ENCODE measurements at places on chromosomes 5 and 9.

- DNase-seq: no peak
Measured at GRCh38 chr9:693201-694091, 148.1 kb upstream of the DMRT1 start.

- no peak for DNase-seq
Measured at GRCh38 chr9:116494815-116495634, 192.1 kb upstream of the TRIM32 start.

- no peak for DNase-seq
Measured at GRCh38 chr9:16434526-16434925, 435.9 kb downstream of the BNC2 start.

DNA sequence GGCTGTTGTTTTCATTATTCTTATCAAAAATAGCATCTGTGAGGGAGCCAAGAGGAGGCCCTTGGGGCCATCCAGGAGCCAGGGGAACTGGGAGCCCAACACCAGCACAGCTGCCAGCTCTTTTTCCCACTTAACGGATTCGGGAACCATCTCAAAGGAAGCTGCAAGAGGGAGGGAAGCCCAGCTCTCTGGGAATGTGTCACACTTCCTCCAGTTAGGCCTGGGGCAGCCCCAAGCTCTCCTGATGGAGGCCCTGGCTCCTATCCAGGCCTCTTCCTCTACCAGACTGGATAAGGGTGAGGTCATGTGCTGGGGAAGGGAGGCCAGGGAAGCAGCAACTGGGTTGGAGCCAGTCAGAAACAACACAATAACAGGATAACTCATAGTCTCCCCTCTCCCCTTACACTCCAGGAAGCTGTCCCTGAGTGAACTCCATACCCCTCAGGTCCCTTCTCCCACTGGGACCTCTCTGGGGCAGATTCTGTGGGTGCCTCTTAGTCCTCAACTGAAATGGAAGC is 12.7 kb downstream of the CSF2 start:
- DNase-seq: peak; percentile 42

GRCh38 chr5:141094481-141095262 is at the start of gene PCDHB2:
Gene PCDHB2, plus strand, starts transcription at chr5:141094615. Its CDS starts 176 bp downstream, at chr5:141094791.
- no peak for DNase-seq

DNA sequence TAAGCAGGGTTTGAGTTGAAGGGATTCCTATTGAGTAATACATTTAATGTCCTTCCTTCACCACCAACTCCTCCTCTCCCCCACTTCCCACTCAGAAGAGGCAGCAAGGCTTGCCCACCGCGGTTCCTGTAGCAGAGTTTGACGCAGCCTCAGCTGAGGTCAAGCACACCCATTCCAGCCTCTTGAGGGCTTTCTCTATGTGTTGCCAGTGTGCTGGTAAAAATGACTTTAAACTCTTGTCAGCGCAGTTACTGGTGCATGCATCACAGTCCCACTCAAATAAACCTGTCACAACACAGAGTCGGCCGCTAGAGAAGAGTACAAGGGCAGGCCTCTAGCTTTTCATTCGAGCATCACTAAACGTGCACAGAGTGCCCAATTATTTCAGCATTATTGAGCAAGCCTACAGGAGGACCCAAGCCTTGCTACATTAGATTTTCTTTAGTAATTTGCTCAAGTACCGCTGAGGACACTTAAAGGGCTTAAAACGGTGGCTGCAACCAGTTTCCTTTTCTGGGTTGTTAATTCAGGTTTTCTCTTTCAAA is 79.6 kb downstream of the TLE4 start:
- DNase-seq: no peak

DNA sequence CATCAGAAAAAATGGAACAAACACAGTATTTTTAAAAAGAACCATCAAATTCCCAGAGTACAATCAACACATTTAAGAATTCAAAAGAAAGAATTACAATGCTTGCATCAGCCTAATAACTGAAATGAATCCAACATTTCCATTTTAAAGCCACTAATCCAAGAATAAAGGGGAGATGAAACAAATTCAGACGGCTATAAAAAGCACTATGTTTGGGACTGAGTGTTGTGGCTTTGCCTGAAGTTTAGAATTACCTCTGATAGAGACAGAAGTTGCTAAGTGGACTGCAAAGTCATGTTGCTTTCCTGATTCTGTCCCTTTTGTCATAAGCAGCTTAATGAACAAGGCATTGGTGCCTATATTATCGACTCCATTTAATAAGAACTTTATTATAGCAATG is 135.4 kb upstream of the RGMB start:
- no peak for DNase-seq

- DNase-seq: no peak
Measured at GRCh38 chr5:149581192-149581861, at the start of gene ARHGEF37. Gene ARHGEF37, plus strand, starts transcription at chr5:149581498. Its CDS starts 16,272 bp downstream, at chr5:149597770.

DNA sequence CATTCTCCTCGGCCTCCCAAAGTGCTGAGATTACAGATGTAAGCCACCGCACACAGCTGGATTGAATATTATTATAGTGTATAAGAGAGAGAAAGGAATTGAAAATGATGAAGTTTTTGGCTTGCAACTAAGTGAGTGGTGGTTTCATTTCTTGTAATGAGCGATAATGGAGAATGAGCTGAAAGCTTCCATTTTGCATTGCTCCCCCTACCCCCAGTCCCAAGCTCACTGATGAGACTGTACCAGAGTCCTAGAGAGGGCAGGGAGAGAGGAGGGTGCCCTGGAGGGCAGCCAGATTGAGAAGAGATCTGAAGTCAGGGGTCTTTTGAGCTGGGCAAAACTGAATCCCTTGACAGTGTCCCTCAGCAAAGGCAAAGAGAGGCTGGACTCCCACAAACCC is 38.5 kb upstream of the CTNNA1 start:
- DNase-seq: no peak

DNA sequence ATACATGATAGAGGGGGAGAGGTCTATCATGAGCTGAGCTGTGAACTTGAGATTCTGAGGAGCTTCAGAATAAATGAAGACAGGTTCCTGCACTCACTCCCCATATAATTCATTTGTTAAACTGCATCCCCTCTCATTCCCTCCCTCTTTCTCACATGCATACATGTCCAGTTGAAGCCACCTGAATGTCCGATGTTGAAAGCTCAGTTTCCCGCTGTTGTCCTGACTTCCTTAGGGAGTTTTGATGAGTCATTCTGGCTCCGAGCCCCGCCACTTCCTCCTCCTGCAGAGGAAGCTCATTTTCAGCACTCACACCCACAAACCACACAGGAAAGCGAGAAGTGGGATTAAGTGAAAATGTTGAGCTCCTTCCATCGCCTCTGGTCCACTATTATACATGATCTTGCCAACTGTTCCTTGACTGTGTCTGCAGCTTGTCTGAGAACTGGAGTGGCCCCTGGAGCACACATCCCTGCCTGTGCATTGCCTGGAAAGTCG is 121.2 kb downstream of the CEMIP2 start:
- DNase-seq: peak; percentile 54

DNA sequence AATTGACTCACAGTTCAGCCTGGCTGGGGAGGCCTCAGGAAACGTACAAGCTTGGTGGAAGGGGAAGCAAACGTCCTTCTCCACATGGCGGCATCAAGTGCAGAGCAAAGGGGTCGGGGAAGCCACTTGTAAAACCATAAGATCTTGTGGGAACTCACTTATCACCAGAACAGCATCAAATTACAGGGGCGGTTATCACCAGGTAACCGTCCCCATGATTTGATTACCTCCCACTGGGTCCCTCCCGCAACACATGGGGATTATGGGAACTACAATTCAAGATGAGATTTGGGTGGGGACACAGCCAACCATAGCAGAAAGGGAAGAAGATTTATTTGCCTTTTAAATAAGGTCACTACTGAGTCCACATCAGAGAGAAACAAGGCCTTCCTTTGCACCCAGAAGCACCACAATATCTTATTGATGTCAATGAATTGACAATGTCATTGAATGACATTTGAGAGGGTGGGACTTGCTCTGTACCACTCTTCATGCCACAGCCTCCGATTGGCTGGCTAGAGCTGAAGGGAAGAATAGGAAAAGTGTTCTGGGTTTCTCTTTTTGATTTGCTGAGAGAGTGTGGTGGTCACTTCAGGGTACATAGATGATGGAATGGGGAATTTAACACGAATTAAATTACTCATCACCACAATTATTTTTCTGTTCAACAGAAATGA is 11.0 kb downstream of the SKP2 start:
- no peak for DNase-seq

DNA sequence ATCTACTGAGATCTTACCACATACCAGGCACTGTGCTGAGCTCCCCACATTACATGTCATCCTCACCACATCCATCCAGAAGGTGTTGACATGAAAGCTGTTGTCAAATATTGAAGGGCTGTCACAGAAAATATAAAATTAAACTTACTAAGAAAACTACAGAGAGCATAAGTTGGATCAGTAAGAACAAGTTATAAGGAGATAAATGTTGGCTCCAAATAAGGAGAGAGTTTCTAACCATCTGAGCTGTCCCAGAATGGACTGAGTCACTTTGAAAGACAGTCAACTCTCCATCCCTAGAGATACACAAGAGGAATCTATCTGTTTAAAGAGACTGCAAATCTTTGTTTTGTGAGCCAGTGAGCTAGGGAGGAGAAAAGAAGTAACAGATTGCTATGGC is 169.8 kb downstream of the DRD1 start:
- DNase-seq: no peak

- DNase-seq: no peak
Measured at GRCh38 chr5:170330568-170331054, 33.0 kb upstream of the LCP2 start.

- DNase-seq: no peak
Measured at GRCh38 chr5:173739741-173740140, 123.3 kb upstream of the BOD1 start.

- DNase-seq: no peak
Measured at GRCh38 chr5:149200355-149200754, 59.1 kb downstream of the ABLIM3 start.

DNA sequence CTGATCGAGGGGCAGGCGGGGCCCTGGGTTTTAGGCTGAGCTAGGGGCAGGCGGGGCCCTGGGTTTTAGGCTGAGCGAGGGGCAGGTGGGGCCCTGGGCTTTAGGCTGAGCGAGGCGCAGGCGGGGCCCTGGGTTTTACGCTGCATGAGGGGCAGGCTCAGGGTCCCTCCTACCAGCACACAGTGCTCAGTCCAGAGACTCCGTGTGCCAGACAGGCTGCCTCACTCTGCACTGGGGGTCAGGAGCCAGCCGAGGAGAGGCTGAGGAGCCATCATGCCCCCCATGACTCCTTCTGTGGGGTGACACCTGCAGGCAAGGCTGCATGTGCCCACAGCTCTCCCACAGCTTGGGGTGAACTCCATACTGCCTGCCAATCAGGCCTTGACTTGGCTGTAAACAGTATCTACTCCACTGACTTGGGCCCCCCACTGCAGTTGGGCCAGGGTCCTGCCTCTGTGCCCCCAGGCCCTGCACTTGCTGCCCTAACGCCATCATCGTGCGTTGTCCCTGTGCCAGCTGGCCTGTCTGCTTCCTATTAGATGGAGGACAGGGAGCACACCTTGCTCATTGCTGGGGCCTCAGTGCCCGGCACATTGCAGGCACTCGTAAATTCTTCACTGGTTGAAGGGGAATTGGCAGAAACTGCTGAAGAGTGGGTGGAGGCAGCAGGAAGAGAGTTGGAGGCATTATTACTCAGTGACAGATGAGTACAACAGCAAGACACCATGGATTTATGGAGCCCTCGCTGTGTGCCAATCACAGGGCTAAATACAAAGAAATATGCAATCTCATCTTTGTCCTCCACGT is 78.6 kb downstream of the AMBP start:
- no peak for DNase-seq

DNA sequence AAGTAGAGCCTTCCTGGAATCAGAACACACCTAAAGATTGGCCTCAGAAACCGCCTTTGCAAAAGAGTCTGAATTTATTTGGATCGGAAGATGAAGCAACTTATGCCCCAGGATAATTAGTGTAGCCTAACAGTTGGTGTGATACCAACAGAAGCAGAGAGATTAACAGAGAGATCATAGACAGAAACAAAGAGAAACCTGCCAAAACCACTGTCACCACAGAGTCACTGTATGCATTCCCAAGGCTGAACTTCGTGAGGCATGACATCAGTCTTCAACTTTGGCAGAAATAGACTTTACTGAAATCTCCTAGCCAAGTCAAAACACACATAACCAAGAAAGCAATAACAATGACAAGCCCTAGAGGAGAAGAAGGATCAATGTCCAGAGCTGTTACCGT is 361.8 kb downstream of the ELAVL2 start:
- DNase-seq: no peak

Measured in SW 1271 (cell line).